ENCODE measurements at places on chromosomes 5 and 9. TPM values are rescaled to one million over a fixed set of nuclear protein-coding genes. Genes with fewer than 3 reads are reported as not detected.

GRCh38 chr9:130138791-130139190, 33.4 kb upstream of the NCS1 start:
- DNase-seq, result peak; percentile 68

DNA sequence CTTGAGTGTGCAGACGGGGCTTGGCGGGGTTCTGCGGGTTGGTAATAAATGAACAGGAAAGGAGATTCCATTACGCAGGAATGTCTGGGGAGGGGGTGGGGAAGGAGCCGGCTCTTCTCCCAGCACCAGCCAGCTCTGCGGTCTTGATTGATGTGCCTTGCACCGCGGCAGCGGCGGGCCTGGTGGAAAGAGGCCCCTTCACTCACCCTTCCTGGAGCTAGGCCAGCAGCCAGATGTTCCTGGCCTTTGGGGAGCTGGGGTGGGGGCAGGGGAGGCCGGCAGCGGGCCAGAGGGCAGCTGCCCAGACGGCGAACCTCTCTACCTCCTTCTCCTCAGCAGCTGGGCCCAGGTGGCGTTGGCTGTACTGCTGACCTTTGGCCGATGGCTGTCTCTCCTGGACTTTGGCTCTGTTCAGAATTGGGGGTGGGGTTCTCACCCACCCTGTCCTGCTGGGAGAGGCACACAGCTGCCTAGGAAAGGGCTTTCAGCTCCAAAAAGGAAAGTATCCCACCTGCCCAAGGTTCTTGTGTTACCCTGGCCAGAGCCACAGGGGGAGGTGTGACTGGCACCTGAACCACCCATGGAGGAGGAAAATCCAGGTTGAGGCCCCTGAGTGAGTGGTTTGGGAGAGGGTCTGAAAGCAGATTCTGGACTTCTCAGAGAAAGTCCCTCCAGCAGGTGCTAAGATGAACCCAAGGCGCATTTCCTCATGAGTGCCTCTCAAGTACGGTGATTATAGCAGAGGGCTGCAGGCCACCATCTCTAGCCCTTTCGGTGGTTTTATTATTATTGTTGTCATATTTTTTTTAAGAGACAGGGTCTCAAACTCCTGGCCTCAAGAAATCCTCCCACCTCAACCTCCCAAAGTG, 58.0 kb upstream of the SYNPO start:
- DNase-seq, result no peak

OLFML2A gene
- 6.3 TPM for polyA plus RNA-seq

GABRA6 gene
- not detected for polyA plus RNA-seq

Measured in brain (organoid and tissue), 16 donors.